Skeletal muscle cell (primary cell): ENCODE measurements at places on chromosomes 11 and 22.

- no peak for DNase-seq
These were observed 113.6 kb downstream of the KCNQ1 start for GRCh38 chr11:2558397-2558796.

- DNase-seq, result no peak
These were observed 49.4 kb upstream of the MYO18B start for GRCh38 chr22:25692397-25693267.

GRCh38 chr11:102653744-102654291 is 28.7 kb upstream of the MMP20 start:
- no peak for DNase-seq

GRCh38 chr11:12417691-12418611 is 40.6 kb downstream of the PARVA start:
- DNase-seq, result peak; percentile 45

DNA sequence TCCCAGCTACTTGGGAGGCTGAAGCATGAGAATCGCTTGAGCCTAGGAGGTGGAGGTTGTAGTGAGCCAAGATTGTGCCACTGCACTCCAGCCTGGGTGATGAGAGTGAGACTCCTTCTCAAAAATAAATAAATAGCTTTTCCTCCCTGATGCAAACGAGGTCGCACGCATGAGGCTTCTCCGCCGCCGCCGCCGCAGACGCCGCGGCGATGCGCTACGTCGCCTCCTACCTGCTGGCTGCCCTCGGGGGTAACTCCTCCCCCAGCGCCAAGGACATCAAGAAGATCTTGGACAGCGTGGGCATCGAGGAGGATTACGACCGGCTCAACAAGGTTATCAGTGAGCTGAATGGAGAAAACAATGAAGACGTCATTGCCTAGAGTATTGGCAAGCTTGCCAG is 20.0 kb upstream of the RAB39A start:
- DNase-seq, result no peak

GRCh38 chr11:125167292-125167953 is 2.9 kb downstream of the PKNOX2 start:
- DNase-seq, result no peak

DNA sequence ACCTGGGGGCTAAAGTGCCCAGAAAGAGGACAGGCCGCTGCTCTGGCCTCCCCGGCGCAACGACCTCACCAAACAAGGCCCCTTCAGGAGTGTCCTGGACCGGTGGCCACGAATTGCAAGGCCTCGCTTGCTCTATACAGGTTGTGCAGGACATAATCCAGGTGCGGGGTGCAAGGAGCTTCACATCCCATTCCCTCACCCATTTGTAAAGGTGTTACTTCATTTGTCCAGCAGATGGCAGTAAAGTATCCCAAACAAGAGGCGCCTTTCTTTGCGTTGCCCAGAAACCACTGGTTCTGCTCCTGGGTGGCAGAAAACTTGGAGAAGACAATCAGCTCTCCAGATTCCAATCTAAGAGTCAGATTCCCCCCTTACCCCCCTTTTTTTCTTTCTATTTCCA is 35.9 kb upstream of the PRDM11 start:
- DNase-seq, result no peak

DNA sequence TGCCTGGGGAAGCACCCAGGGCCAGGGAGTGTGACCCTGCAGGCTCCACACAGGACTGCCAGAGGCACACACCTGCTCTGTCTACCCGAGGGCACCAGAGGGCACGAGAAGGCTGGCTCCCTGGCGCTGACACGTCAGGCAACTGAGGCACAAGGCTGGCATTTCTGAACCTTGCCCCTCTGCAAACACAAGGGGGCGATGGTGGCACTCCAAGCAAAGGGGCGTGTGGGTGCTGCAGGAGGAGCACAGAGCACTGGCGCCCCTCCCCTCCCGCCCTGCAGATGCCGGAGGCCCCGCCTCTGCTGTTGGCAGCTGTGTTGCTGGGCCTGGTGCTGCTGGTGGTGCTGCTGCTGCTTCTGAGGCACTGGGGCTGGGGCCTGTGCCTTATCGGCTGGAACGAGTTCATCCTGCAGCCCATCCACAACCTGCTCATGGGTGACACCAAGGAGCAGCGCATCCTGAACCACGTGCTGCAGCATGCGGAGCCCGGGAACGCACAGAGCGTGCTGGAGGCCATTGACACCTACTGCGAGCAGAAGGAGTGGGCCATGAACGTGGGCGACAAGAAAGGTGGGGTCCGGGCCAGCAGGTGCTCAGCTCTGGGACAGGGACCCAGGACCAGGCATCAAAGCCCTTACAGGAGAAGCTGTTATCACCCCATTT is 20.8 kb upstream of the TXNRD2 start:
- DNase-seq, result no peak

DNA sequence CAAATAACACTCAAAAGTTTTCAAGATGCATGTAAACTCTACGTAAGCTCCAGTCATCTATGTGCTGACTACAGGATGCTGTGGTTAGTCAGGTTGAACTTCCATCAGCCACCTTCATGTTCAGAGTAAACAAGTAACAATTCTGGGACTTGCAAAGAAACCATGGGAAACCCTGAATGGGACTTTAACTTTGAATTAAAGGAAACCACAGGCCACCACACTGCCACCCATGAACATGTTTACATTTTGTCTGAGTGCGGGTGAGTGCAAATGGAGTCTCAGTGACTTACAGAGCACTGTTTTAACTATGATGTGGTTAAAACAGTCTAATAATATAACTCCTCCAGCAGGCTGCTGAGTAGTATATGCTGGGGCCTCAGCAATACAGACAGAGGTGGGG is 12.9 kb upstream of the SYTL2 start:
- no peak for DNase-seq

GRCh38 chr11:58586998-58587397 is 8.1 kb downstream of the ZFP91 start:
- DNase-seq, result no peak

- DNase-seq, result no peak
These were observed 101.9 kb downstream of the MRTFA start for GRCh38 chr22:40534379-40535188.

DNA sequence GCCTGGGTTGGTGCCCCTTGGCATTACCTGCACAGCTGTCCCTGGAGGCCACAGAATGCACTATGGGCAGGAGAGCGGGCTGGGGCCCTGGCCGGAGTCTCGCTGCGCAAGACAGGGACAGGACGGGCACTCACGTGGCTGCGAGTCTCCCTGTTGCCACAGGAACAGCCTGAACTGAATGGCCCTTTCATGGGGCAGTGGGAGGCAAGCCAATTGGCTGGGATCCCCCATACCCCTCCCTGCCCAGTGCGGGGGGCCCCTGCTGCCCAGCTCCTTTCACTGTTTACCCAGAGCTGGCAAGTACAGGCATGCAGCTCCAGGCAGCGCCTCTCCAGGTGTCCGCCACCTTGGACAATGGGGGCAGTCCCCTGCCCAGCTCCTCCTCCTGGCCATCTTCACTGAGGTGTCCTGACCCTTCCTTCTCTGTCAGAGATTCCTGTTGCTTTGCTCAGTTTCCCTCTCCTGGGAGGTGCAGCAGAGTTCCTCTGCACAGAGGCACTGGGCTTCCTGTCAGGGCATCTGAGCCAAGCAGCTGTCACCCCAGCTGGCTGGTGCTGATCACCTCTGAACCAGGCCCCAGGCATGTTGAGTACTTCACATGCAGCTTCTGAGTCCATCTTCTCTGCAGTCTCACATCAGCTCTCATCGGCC is 5.2 kb downstream of the USP2 start:
- no peak for DNase-seq

GRCh38 chr11:131855320-131855719 is 484.9 kb downstream of the NTM start:
- no peak for DNase-seq

GRCh38 chr11:69512790-69513189 is 31.3 kb downstream of the LINC01488 start:
- no peak for DNase-seq

GRCh38 chr11:109696191-109696897 is 274.4 kb downstream of the C11orf87 start:
- peak; percentile 60 for DNase-seq

DNA sequence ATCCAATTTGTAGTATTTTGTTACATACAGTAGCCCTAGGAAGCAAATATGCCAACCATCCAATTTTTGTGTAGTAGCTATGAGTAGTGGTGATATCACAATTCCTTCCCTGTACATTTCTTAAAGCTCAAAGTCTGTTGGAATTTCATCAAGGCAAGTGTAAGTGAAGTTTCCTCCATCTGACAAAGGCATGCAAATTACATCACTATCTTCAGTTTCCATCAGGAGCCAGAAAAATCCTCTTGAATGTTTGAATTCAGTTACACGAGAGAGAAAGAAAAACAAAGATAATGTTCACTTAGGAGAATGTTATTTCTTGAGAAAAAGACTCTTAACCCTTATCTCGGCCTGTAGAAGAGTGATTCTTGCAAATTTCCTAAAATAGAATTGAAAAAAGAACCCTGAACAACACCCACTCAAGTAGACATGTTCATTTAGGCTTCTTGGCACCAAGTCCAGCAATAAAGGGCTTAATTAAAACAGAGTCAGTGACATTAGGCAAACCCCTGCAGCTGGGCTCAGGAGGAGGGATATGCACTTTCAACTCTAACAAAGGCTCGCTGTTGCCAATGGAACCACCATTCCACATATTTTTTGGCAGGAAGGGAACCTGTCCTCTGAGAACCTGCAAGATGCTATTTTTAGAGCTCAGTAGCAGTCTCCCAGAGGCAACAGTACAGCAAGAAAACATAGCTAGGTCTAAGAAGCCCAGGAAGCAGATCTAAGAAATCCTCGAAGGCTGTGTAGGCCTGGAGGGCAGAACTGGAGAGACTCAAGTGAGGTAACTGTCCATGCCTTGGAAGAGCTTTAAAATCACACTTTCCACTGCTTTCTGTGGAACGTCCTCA is 144.6 kb downstream of the CCDC81 start:
- no peak for DNase-seq
